Non-pigmented ciliary epithelial cell (primary cell): ENCODE measurements at places on chromosomes 4 and X.
A peak's percentile ranks its signal among the peaks of the same experiment; 100 is the strongest.

- no peak for DNase-seq
Measured at GRCh38 chrX:110310896-110311295, 7.0 kb downstream of the AMMECR1 start.

GRCh38 chr4:108840426-108840975 is 77.6 kb upstream of the ETNPPL start:
- DNase-seq: no peak

- DNase-seq: no peak
Measured at GRCh38 chr4:87941537-87942392, 33.7 kb upstream of the SPP1 start.

DNA sequence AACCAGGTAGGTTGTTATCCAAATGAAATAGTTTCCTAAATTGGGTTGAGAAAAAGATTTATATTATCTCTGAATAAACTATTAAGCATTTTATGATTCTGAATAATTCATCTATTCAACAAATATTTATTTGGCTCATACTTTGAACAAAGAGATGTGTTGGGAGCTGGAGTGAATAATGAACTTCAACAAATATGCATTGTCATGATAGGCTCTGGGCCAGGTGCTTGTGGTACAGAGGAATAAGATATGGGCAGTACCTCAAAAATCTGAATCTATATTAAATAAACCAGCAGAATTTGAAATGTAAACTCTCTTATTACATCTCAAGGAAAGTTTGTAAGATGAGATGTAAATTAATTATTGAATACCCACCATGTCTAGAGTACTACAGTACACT is 75.7 kb upstream of the DCLK2 start:
- DNase-seq: no peak

GRCh38 chr4:148270630-148271029 is 171.6 kb downstream of the NR3C2 start:
- DNase-seq: no peak

DNA sequence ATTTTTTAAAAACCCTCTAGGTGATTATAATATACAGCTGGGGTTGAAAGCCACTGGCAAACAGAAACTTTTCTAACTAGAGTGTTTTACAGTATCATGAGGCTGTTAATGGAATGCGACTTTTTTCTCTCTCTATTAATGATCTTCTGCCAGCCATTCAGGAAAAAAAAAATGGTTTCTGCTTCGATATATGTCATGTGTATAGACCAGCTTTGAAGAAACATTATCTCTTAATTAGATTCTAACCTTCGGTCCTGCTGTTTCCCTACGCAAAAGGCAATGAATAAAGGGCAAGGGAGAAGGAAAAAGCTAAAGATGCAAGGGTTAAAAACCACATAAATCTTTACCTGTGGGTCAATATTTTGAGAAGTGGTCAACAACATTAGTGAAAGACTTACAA is 1662.1 kb upstream of the TENM3 start:
- DNase-seq: no peak

GRCh38 chrX:50180073-50180940 is 20.5 kb downstream of the AKAP4 start:
- DNase-seq: no peak

DNA sequence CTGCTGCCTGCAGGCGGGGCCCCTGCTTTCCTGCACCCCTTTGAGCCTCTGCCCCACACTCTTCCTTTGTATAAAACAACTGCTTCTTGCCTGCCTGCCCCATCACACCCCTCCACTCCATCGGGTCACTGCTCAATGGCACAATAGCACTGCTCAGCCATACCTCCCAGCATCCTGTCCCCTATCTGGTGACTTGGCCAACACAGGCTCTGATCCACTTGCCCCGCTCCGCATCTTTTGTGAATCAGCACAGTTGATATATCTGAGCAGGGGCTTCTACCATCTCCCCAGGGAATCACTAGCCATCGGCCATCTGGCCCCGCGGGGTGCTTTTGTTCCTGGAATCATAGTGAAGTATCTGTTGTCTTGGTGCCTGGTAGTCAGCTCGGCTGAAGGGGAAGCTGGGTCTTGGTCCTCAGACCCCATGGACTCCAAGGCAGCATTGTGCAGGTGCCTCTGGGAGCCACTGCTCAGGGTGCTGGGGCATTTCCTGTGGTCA is 45.3 kb downstream of the MAP7D3 start:
- DNase-seq: no peak

GRCh38 chr4:143357161-143357845 is 20.6 kb downstream of the GAB1 start:
- DNase-seq: no peak

- DNase-seq: no peak
Measured at GRCh38 chr4:2066011-2066551, 7.0 kb downstream of the NAT8L start.

DNA sequence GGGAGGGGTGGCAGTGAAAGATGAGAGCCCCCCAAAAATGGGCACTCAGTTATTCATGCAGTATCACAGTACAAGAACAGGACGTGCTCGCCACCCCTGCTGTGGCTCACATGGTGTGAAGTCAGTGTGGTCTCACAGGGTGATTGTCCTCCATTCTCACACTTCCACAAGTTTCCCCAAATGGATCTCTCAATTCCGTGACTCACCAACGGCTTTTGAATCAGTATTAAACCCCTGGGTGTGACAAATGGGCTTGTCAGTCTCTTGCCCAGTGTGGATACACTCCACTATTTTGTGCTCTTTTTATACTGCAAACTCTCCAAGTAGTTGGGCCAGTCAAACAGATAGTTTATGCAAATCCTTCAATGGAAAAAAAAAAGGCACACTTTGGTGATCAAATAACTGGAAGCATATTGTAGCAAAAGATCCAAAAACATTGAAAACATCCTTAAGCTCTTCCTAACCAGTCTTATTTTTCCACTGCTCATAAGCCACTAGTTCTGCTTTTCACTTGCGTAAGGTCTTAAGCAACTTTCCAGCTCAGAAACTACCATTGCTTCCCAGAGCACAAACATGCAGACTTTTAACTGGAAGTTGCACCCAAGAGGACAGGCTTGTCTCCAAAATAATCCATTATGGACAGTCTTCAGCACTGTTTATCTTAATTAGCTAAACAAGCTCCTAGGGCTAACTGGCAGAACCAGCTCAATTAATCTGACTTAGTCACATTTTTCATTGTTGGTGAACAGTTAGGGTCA is 365.7 kb downstream of the PPP3CA start:
- no peak for DNase-seq

- DNase-seq: no peak
Measured at GRCh38 chr4:97370568-97370967, 772.7 kb downstream of the STPG2 start.

DNA sequence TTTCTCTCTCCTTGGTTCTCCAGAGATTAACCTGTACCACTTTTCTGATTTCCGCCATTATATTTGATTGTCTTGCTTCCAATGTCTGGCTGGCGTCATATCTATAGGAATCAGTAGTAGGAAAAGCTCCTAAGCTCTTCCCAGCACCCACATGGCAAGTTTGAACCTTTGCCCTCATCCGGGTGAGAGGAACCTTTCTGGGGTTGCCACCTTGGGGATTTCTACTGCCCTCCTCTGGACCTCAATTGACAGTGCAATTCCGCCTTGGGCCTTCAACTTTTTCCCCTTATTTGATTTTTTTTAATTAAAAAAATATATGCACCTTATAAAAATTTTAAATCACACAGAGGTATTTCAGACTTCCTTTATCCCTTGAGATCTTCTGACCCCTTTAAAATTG is 2.0 kb upstream of the CXorf66 start:
- DNase-seq: no peak

- DNase-seq: peak; percentile 67
Measured at GRCh38 chr4:6732441-6733357, 16.7 kb downstream of the BLOC1S4 start.

GRCh38 chr4:13313856-13314255 is 170.3 kb downstream of the RAB28 start:
- no peak for DNase-seq

GRCh38 chrX:28205905-28206304 is 224.7 kb upstream of the DCAF8L1 start:
- no peak for DNase-seq

DNA sequence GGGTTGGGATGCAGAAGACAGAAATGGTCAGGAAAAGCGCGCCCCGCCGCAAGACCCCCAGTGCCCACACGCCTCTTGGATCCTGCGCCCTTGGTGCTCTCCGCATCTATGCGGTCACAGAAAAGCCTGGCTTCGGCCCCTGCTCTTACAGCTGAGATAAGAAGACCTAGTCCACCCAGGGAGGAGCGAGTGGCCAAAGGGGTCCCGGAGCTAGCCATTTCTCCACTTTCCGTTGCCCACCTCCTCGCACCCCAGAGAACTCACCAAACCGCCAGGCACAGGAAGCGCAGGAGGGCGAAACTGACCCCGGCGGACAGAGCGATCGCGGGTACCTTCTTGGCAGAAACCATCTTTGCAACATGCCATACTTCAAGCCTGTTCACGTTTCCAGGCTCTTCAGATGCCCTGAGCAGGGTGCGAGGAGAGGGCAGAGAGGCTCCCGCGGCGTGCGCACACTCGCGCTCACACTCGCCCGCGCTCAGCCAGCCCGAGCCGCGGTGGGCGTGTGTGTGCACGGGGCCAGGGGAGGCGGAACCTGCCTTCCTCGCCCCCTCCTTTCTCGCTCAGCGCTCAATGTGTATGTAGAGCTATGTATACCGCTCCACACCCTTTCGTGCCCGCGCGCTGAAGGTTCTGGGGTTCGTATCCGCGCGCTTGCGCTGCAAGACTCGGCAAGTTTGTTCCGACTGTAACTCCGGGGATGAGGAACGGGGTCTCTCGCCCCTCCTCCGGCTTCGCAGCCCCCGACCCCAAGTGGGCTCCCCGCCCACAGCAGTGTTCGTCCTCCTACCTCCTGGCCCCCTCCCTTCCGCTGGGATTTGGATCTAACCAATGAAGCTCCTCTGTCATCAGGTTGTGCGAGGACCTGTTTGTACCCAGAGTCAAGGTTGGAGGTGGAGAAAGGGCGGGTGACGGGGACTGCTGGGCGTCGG is at the start of gene GABRA4:
TSS of gene GABRA4 (minus strand) at position 507 of the 932 bp plus-strand sequence. CDS start at position 350, 157 bp downstream.
- DNase-seq: no peak

DNA sequence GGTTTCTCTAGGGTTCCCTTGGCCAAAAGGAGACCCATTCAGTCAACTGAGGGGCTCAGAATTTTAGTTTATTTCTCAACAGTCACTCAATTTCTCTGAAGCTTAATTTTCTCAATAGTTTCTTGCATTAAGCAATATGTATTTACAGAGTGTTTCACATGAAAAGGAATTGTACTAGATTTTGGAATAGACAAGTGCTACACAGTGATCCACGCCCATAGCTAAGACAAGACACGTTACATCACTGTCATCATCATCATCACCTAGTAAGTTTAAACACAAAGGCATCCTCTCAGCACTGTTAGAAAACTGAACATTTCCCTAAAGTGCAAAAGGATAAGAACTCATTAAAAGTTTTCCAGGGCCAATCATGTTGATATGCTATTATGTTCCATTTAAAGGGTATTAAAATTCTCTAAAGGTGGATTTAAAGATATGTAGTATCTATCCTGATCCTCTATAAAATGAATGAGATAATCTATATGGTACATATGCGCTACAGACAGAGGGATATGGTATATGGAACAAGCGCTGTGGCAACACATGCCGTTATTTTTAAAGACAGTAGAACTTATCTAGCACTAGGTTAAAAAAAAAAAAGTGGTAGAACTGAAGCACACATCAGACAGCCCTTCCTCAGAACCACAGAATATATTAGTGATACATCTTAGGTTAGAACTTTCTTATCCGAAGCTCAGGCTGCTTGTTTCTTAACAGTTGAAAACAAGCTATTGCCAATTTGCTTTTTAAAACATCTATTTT is 12.1 kb downstream of the PPA2 start:
- DNase-seq: no peak

GRCh38 chr4:1027915-1028238 is 16.5 kb downstream of the FGFRL1 start:
- no peak for DNase-seq

DNA sequence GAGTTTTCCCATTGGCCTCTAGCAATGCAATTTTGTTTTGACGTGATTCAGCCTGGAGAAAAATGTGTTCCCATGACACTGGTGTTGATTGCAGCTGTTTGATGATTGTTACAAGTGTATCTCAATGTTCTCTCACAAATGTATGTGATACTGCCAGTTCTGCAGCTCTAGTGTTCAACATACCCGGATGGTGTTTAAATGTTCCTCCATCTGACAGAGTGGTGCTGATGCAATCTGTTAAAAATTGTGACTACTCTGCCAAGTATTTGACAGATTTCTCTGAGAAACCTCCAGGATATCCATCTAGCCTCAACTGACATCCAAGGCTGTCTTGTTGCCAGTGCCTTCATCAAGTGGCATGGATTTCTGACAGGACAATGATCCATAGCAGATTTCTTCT is 657.2 kb upstream of the DIAPH2 start:
- no peak for DNase-seq

- DNase-seq: no peak
Measured at GRCh38 chr4:101205916-101206315, 141.4 kb downstream of the PPP3CA start.

GRCh38 chrX:9464435-9465371 is at the start of gene TBL1X:
TBL1X (plus strand) TSS chrX:9465058; CDS start chrX:9653587, 188,529 bp downstream.
- no peak for DNase-seq

GRCh38 chr4:128031756-128032384 is 29.2 kb upstream of the LARP1B start:
- DNase-seq: no peak

DNA sequence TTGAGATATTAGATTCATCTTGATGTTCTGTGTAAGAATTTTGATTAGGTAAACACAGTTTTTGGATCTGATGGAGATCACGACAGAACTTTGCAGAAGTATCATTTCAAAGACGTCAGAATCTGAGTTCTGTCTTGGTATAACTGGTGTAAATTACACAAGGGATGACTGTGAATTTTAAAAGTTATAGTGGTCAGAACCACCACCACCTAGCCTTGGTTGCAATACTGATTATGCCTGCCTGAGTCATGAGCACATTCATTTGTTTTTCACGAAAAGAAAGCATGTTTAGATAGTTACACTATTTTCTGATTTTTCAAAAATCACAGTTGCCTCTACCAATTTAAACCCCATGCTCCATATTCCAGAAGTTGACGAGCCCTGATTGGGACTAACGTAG is 54.8 kb downstream of the ZFX start:
- no peak for DNase-seq

- DNase-seq: no peak
Measured at GRCh38 chr4:106032851-106033286, 137.6 kb downstream of the NPNT start.

DNA sequence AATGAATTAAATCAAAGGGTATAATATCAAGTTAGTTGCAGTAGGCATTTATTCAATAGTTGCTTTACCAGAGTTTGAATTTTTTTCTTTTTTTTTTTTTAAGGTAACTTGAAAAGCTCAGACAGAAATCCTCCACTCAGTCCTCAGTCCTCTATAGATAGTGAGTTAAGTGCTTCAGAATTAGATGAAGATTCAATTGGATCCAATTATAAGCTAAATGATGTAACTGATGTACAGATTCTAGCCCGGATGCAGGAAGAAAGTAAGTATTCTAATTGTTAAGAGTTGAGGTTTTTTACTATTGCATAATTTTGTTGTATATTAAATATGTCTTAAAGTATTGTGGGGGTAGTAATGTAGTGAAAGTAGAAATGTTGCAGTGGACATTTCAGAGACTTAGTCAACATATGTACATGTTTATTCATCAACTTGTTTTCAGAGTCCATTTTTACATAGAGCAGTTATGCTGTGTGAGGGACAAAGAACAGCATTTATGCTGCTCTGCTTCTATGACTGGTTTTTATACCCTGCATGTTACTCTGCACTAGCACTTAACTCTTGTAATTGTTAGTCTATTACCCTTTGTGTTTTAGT is 38.4 kb downstream of the SLAIN2 start:
- no peak for DNase-seq
